Activated CD4-positive, alpha-beta T cell treated with anti-CD3 and anti-CD28 coated beads, Interleukin-2, amount 10 ng/mL, durations not matched to agents 7 days and 5 days (primary cell): ENCODE measurements at places on chromosomes 3 and 15. TPM values are rescaled to one million over a fixed set of nuclear protein-coding genes. Genes with fewer than 3 reads are reported as not detected.
A peak's percentile ranks its signal among the peaks of the same experiment; 100 is the strongest.

GRCh38 chr3:188916934-188917401 is 254.8 kb upstream of the TPRG1 start:
- peak overlapping the region; percentile 75 for H3K27ac ChIP-seq
- peak; percentile 57 for DNase-seq

RTP1 gene
- not detected for total RNA-seq

- no peak for DNase-seq
- no peaks in the 10 kb centered on the region for H3K27me3 ChIP-seq
- peaks cover 52% of the 10 kb centered on the region for H3K4me1 ChIP-seq
- H3K36me3 ChIP-seq: peaks cover 16% of the 10 kb centered on the region
- no peak overlapping the region for H3K4me3 ChIP-seq
Measured at GRCh38 chr3:182971637-182972036, 8.7 kb downstream of the DCUN1D1 start.

GRCh38 chr15:76057332-76058000 is 2.3 kb upstream of the TMEM266 start:
- H3K36me3 ChIP-seq: no peaks in the 10 kb centered on the region
- H3K27ac ChIP-seq: no peak overlapping the region

GRCh38 chr15:31269816-31270575 is 56.6 kb upstream of the KLF13 start:
- H3K27me3 ChIP-seq: no peaks in the 10 kb centered on the region
- peak overlapping the region; percentile 77 for H3K27ac ChIP-seq
- peaks cover 83% of the 10 kb centered on the region for H3K4me1 ChIP-seq
- H3K4me3 ChIP-seq: no peak overlapping the region
- H3K36me3 ChIP-seq: peaks cover 11% of the 10 kb centered on the region

RSRC1 gene
- 46.1 TPM for total RNA-seq

C3orf52 gene
- total RNA-seq: 9.5 TPM

SERINC4 gene
- 0.50 TPM for total RNA-seq

GRCh38 chr15:25847051-25847450 is 16.1 kb downstream of the ATP10A start:
- peak overlapping the region; percentile 40 for H3K4me3 ChIP-seq
- peaks cover 82% of the 10 kb centered on the region for H3K4me1 ChIP-seq
- DNase-seq: no peak
- H3K27ac ChIP-seq: peak overlapping the region; percentile 84
- H3K36me3 ChIP-seq: peaks cover 58% of the 10 kb centered on the region
- H3K27me3 ChIP-seq: no peaks in the 10 kb centered on the region

PLA1A gene
- not detected for total RNA-seq

AMT gene
- 6.2 TPM for total RNA-seq

DNA sequence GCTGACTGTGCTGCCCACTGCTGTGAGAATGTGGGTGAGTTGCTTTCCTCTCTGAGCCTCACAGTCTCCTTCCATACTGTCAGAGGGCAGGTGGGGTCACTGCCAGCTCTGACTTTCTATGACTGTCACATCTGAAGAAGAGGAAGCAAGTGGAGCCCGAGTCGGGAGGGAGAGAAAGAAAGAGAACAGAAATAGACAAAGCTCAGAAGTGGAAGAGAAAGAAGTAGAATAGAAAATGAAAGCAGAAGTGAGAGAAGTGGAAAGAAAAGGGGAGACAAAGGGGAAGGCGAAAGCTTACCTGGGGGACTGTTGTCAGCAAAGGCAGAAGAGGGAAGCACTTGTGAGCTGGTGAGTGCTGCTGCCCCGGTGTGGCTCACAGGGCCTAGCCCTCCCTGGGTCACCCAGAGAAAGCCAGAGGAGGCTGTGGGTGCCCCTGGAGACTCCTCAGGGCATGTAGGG is 57.9 kb downstream of the EPHB1 start:
- peaks cover 19% of the 10 kb centered on the region for H3K4me1 ChIP-seq
- DNase-seq: peak; percentile 32
- peak overlapping the region; percentile 85 for H3K27ac ChIP-seq
- peaks cover 8% of the 10 kb centered on the region for H3K36me3 ChIP-seq
- peak overlapping the region; percentile 28 for H3K4me3 ChIP-seq

GRCh38 chr3:129616713-129617112 is 10.2 kb upstream of the PLXND1 start:
- no peak overlapping the region for H3K4me3 ChIP-seq
- no peaks in the 10 kb centered on the region for H3K36me3 ChIP-seq
- no peaks in the 10 kb centered on the region for H3K4me1 ChIP-seq
- H3K27me3 ChIP-seq: no peaks in the 10 kb centered on the region

DNA sequence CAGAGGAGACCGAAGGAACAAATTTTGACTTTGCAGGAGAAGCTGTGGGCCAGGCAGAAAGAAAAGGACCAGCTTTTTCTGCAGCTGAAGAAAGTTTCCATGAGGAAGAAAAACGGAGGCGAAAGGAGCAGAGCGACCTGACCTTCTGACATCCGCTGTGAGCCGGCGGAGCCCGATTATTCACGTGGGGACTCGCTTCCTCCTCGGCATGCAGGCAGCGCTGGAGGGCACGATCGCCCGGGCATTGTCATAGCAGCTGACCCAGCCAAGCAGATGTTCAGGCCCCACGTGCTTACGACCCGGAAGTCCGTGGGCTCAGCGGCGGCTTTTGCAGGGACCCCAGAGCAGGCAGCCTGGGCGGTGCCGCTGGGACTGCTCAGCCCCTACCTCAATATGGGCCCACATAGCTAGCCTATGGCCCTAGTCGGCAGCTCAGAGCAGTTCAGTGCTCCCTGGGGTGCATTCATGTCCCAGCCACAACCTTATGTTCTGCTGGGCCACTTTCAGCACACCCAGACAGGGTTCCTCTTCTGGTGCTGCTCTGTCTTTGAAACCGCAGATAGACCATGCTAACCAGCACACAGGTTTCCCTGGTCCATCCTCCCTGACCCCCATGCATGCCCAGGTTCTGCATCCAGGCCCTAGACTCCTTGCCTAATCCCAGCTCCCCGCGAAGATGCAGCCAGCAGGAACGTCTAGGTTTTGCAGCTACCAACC is 10.5 kb upstream of the EIF4A2 start:
- H3K27me3 ChIP-seq: peaks cover 2% of the 10 kb centered on the region
- H3K27ac ChIP-seq: peak overlapping the region; percentile 95
- H3K4me1 ChIP-seq: peaks cover 19% of the 10 kb centered on the region
- H3K36me3 ChIP-seq: no peaks in the 10 kb centered on the region
- H3K4me3 ChIP-seq: peak overlapping the region; percentile 81

DNA sequence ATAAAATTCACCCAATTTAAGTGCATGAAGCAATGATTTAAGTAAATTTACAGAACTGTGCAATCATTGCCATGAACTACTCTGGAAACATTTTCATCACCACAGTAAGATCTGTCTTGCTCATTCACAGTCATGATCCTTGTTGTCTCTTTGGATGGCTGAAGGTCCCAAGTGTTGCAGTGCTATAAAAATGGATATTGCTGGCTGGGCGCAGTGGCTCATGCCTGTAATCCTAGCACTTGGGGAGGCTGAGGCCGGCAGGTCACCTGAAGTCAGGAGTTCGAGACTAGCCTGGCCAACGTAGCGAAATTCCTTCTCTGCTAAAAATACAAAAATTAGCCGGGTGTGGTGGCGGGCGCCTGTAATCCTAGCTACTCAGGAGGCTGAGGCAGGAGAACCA is 17.0 kb downstream of the SNRPN start:
- no peaks in the 10 kb centered on the region for H3K27me3 ChIP-seq
- H3K4me1 ChIP-seq: no peaks in the 10 kb centered on the region
- no peak for DNase-seq
- no peak overlapping the region for H3K27ac ChIP-seq

DNA sequence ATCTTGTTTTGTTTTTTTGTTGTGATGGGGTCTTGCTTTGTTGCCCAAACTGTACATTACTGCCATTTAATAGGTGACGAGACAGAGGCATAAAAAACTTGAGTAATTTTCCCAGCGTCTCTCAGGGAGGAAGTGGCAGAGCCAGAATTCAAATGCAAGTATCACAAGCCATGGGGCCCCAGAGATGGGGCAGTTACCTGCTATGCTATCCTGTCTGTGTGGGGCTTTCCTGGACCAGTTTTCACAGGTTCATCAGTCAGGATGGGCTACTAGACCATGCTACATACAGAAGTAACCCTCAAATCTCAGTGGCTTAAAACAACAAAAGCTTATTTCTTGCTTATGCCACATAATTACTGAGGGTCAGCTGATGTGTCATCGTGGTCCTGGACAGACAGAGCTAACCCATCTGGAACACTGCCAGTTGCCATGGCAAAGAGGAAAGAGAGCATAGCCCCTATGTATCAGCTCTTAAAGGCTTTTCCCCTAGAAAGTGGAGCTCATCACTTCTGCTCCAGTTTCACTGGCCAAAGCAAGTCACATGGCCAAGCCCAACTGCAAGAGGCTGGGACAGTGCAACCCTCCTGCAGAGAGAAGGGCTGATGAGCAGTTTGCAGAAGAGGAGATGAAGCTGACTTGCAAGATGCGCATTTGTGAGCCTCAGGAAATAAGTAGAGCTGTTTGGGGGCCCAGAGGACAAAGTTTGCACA is 31.7 kb upstream of the SYNM start:
- DNase-seq: no peak
- H3K4me1 ChIP-seq: peaks cover 7% of the 10 kb centered on the region
- no peak overlapping the region for H3K27ac ChIP-seq
- H3K27me3 ChIP-seq: peaks cover 5% of the 10 kb centered on the region
- no peak overlapping the region for H3K4me3 ChIP-seq

GRCh38 chr3:10474275-10474646 is 31.1 kb downstream of the ATP2B2 start:
- no peak for DNase-seq
- H3K36me3 ChIP-seq: no peaks in the 10 kb centered on the region
- H3K4me1 ChIP-seq: no peaks in the 10 kb centered on the region
- no peak overlapping the region for H3K27ac ChIP-seq
- peaks cover 6% of the 10 kb centered on the region for H3K27me3 ChIP-seq

NR2E3 gene
- not detected for total RNA-seq

DNA sequence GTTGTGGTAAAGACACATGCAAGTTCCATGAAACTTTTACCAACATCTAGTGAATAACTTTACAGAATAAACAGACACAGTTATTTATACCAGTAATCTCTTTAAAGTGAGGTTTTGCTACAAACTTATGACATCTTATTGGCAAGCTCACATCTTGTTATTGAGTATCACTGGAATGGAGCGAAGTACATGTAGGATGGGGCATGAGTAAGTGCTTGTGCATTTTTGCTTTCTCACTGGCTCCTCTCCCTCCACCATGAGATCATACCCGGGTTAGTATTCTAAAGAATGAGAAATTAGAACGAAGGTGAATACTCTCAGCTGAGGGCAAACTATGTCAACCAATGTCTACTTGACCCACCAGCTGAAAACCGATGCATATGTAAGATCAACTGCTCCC is 193.3 kb upstream of the ZNF717 start:
- DNase-seq: no peak
- H3K27me3 ChIP-seq: no peaks in the 10 kb centered on the region
- H3K36me3 ChIP-seq: no peaks in the 10 kb centered on the region
- no peak overlapping the region for H3K4me3 ChIP-seq

GRCh38 chr15:39510001-39510701 is 70.7 kb upstream of the THBS1 start:
- H3K27me3 ChIP-seq: peaks cover 14% of the 10 kb centered on the region
- no peaks in the 10 kb centered on the region for H3K4me1 ChIP-seq
- H3K27ac ChIP-seq: no peak overlapping the region
- no peak overlapping the region for H3K4me3 ChIP-seq
- no peaks in the 10 kb centered on the region for H3K36me3 ChIP-seq

DNA sequence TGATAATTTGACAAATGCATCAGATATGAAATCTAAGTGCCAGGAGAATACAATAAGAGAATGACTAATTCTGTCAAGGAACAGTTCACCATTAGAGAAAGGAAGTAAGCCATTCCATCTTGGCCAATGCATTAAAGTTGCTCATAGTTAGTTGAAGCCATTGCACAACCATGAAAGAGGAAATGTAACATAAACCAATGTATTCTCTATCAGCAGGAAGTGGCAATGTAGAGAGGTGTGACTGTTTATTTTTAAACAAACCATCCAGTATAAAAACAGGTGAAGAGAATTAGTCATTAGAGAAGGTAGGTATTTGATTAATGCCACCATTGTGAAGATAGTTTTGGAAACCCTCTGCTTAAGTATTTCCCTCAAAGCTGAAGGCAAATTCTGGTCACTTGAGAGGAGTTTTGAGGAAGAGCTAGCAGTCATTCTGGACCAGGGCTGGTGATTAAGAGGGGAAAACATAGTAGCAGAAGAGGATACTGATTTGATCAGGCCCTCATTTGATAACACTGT is 10.7 kb upstream of the ANXA2 start:
- H3K4me3 ChIP-seq: no peak overlapping the region
- H3K4me1 ChIP-seq: peaks cover 26% of the 10 kb centered on the region
- H3K27me3 ChIP-seq: no peaks in the 10 kb centered on the region
- DNase-seq: no peak
